H9 (cell line): ENCODE measurements at places on chromosomes 16 and 17. TPM values are rescaled to one million over a fixed set of nuclear protein-coding genes. Genes with fewer than 3 reads are reported as not detected.
A peak's percentile ranks its signal among the peaks of the same experiment; 100 is the strongest.

GRCh38 chr17:44132275-44132821 is 8.9 kb upstream of the HDAC5 start:
- DNase-seq = no peak

- DNase-seq = no peak
These were observed 30.0 kb downstream of the USP10 start for GRCh38 chr16:84729716-84730320.

DNA sequence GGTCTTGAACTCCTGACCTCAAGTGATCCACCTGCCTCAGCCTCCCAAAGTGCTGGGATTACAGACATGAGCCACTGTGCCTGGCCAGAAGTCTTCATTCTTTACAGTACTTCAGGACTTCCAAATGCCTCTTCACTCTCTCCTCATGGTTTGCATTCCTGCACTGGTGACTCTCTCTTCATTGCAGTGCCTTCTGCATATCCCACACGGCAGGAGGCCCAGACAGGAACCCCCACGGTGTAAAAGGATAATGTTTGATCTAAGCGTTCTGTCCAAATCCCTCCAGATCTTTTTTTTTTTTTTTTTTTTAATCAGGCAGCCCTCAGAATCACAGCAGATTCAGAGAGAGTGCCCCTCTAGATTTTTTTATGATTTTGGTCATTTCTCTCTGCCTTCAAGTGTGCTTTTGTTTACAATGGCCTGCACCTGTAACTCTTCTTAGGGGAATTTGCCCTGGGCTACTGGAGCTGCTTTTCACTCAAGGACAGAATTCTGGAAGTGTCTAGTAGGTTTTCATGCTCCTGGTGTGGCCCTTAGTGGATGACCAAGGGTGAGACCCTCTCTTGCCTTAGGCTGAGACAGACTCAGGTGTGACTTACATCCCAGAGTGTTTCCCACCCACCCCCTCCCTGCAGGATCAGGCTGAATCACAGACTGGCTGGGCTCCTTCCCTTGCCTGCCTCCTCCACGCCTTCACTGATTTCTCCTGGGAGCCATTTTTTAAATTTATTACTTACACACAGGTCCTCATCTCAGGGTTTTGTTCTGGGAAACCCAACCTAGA is 19.8 kb upstream of the NF1 start:
- peak; percentile 80 for DNase-seq

The SLC52A1 gene
- 0.15 and 0.17 TPM in 2 replicates for total RNA-seq

DNA sequence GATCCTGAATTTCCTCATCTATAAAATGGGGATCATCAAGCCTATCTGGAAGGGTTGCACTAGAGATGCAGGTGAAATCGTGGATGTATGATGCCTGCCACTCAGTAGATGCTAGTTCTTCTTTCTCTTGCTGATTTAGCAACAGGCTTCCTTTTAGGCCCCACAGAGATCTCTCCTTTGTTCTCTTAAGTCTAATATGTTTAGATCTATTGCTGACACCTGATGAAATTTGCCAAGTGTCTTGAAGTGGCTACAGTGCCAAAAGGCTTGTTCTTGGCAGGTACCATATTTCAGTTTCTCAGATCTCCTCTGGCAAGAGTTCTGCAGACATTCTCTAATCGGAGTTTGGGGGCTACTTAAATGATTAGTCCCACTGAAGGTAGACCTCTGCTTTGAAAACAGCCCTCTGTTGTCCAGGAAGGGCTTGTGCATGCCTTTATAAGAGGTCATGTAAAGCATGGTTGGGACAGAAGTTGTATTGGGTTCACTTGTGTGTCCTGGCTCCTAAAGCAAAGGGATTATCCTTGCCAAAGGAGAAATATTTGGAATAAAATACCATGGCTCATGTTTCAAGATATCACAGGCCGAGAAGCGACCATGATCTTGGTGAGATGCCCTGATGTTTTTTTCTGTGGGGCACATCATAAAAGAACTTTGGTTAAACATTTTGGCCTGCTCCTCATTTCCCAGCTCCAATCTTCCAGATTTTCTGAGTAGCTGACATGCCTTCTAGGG is 234.0 kb downstream of the MSI2 start:
- no peak for DNase-seq

The PYDC1 gene
- 0.70 and 2.1 TPM in 2 replicates for total RNA-seq

The CHST6 gene
- 20.7 and 20.8 TPM in 2 replicates for total RNA-seq

The C16orf46 gene
- 0.86 and 2.0 TPM in 2 replicates for total RNA-seq

- no peak for DNase-seq
These were observed 8.3 kb upstream of the CDH3 start for GRCh38 chr16:68636818-68637217.

- DNase-seq = no peak
These were observed 172.4 kb downstream of the PMP22 start for GRCh38 chr17:15092762-15093161.

DNA sequence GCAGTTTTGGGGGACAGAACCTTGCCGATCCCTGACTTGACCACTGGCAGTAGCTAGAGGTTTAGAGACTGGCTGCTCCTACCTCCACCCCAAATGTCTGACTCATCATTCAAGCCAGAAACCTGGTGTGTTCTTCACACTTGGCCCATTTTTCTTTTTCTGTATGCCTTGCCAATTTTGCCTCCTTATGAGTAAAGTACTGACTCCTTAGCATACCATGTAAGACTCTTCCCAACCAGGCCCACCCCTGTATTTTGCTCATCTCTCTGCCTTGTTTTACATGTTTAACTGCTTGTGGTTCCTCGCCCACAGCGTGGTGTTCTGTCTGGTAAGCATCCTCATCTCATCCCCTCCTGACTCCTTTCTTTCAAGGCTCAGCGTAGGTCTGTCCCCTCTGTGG is 37.9 kb downstream of the NUP88 start:
- no peak for DNase-seq

GRCh38 chr17:55314784-55315491 is 50.2 kb downstream of the HLF start:
- DNase-seq = no peak

The TNFSF12 gene
- 5.8 and 7.1 TPM in 2 replicates for total RNA-seq

DNA sequence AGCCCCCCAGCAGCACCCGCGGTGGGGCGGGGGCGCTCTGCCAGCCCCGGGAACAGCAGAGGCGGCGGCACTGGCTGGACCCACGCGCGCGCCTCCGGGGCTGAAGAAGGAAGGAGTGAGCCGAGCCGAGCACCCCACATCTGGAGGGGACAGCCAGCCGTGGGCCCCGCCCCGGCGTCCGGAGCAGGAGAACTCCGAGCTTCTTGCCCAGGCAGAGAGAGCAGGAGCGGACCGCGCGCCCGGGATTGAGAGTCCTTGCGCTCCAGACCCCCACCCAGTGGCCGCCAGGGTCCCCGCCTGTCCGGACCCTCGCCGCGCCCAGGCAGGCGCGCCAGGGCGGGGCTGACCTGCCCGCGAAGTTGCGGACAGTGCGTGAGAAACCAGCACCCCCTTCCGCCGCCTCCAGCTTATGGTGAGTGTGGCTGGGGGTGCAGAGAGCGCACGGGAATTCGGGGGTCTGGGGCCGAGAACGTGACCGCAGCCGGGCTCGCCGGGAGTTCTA is 921.9 kb upstream of the EEF2KMT start:
- peak; percentile 61 for DNase-seq

DNA sequence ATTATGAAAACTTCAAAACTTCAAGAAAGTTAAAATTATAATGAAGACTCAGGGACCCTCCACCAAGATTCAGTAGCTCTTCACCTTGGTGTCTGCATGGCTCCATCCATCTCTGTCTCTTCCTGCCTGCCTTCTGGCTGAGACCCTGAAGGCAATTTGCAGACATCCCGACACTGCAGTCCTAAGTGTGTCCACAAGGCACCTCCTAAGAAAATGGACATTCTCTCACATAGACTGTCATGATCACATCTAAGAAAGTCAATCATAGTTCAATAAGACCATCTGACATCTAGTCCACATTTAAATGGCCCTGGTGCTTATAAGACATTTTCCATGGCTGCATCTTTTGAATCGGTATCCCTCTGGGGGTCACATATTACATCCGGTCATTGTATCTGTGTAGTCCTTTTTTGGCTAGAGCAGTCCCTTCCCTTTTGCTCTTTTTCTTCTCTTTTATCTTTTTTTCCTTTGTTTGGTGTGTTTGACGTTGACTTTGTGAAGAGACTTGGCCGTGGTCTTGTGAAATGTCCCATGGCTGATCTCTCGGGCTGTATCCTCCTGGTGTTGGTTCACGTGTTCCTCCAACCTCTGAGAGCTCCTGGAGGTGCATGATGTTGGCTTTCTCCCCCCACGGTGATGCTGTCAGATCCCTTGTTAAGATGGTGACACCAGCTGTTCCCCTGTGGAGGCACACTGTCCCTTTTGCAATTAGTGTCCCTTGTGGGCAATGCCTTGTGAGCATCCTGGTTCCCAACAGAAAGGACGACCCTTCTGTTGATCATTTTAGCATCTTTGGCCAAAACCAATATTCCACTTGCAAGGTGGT is 5.0 kb upstream of the TNFRSF13B start:
- DNase-seq = peak; percentile 23

DNA sequence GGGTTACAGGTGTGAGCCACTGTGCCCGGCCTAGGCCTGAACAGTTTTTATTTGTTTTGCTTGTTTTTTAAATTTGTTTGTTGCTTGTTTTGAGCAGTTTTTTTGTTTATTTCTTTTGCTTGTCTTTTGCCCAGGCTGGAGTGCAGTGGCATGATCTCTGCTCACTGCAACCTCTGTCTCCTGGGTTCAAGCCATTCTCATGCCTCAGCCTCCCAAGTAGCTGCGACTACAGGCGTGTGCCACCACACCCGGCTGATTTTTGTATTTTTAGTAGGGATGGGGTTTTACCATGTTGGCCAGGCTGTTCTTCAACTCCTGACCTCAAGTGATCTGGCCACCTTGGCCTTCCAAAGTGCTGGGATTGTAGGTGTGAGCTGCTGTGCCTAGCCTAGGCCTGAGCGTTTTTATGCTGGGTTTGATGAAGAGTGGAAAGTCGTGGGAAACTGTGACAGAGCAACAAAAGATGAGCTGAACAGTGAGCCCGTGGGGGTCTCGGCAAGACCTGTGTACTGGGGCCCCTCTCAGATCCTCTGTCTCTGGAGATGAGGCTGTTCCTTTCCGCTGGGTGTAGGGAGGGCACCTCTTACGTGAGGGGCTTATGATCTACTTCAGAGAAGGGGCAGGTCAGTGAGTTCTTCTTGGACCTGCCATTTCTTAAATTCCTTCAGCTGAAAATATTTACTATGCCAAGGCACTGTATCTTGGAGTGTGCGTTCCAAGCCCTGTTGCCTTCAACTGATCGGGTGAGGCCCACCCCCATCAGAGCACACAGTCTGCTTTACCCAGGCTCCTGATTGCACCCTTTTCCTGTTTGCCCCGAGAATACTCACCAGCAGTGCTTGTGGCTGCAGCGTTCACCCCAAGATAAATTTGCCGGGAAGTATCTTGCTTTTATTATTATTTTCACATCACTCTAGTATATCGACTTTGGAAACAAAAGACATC is 322.1 kb downstream of the SEC14L1 start:
- no peak for DNase-seq

The LITAF gene
- 249 and 265 TPM in 2 replicates for total RNA-seq

The TAT gene
- 0.09 TPM in 1 of 2 replicates, not detected in the other for total RNA-seq
